ENCODE measurements at places on chromosomes 12 and 14.

GRCh38 chr12:112012775-112013600 lies at the start of the genes ERP29 and TMEM116:
Gene ERP29 (plus strand): TSS chr12:112013426. CDS start chr12:112013466, 40 bp downstream.
Gene TMEM116 (minus strand): TSS chr12:112013165. CDS start chr12:112005270, 7,895 bp downstream.
- DNase-seq = peak; percentile 97

GRCh38 chr12:66516133-66516532 lies 162.7 kb downstream of the GRIP1 start:
- no peak for DNase-seq

DNA sequence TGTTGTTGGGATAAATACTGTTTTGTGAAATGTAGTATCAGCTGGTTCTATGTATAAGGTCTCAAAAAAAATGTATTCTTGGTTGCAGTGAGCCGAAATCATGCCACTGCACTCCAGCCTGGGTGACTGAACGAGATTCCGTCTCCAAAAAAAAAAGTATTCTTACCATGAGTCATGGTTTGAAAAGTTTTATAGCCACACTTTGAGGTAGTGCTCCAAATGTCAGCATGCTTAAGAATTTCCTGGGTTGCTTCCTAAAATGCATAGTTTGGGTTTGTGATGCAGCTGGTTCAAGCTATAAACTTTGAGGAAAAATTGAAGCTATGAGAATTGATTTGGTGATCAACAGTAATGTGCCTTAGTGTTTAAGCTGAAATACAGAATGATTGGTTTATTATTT lies 48.0 kb downstream of the ETNK1 start:
- DNase-seq = no peak

DNA sequence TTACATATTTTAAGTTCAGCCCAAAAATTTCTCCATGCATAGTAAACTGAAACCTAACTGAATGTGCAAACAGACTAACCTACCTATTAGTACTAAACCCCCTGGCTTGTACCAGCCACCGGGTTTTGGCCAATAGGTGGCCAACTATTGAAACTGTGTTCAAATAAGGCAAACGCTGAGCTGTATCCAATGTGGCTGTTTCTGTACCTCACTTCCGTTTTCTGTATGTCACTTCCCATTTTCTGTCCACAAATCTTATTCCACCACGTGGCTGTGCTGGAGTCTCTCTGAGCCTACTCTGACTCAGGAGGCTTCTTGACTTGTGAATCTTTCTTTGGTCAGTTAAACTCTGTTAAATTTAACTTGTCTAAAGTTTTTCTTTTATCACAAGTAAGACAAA lies 6.0 kb upstream of the FBXO34 start:
- DNase-seq = no peak

DNA sequence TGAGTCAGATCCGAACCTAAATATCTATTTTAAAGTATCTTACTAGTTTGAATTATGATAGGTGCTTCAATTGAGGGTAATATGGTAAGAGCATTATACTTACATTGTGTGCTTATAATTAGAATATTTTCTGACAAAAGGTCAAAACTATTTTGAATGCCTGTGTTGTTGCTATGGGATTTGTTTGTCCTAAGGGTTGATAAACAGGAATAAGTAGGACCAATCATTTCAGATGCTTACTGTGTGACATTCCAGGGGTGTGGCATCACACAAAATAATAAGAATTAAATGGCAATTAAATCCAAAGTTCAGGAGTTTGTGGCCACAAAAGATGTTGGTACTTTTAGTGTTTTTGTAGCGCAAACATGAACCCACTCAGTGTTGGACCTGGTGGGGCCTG lies 256.2 kb upstream of the DDHD1 start:
- no peak for DNase-seq

GRCh38 chr14:68937471-68938270 lies 41.4 kb downstream of the ACTN1 start:
- no peak for DNase-seq

DNA sequence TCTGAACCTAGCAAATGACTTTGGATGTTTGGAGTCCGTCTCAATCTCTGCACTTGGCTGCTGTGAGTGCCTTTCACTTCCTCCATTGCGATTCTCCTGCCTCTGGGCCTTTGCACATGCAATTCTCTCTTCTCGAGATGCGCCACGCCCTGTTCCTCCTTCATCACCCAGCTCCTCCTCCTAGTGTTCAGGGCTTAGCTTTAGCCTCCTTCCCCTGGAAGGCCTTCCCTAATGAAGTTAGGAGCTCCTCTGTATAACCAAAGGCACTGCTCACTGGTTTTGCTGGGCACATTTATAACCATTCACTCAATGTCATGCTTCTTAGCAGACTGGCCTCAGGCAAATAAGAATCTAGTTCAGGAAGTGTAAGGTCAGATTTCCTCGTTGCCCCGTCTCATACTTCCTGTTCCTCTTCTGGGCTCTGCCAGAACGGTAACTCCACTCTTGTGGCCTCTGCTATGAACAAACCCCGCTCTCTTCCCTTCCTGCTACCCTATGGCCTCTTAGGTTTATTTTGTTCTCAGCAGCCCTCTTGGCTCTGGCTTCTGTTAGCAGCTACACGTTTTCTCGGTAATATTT lies 171.4 kb downstream of the CRADD start:
- DNase-seq = no peak

GRCh38 chr14:20679907-20680306 lies 4.5 kb upstream of the RNASE4 start:
- DNase-seq = no peak

- DNase-seq = no peak
Observed at GRCh38 chr14:33714527-33715226, 236.2 kb downstream of the EGLN3 start.

GRCh38 chr12:97452230-97452629 lies 10.4 kb upstream of the RMST start:
- DNase-seq = no peak

DNA sequence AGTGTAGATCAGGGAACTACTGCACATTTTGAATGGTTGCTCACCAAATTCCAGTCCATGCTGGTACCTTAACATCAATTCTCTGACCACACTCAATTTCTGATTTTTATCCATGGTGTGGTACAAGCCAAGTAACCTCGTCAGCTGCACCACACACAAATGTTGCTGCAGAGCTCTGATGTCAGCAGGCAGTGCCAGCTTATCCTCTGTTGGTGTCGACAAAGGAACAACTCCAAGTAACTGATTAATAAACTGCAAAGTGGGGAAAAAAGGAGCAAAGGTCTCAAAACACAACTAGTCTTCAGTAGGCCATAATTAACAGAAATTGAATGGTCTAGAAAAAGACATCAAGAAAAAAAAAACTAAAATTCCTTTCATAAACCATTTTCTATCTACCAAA lies 47.4 kb downstream of the NAA25 start:
- no peak for DNase-seq

- DNase-seq = no peak
Observed at GRCh38 chr14:61570549-61571290, 124.6 kb upstream of the HIF1A start.

GRCh38 chr12:15846887-15847286 lies 35.3 kb upstream of the STRAP start:
- DNase-seq = no peak

- no peak for DNase-seq
Observed at GRCh38 chr12:57236201-57236924, 6.9 kb downstream of the SHMT2 start.

DNA sequence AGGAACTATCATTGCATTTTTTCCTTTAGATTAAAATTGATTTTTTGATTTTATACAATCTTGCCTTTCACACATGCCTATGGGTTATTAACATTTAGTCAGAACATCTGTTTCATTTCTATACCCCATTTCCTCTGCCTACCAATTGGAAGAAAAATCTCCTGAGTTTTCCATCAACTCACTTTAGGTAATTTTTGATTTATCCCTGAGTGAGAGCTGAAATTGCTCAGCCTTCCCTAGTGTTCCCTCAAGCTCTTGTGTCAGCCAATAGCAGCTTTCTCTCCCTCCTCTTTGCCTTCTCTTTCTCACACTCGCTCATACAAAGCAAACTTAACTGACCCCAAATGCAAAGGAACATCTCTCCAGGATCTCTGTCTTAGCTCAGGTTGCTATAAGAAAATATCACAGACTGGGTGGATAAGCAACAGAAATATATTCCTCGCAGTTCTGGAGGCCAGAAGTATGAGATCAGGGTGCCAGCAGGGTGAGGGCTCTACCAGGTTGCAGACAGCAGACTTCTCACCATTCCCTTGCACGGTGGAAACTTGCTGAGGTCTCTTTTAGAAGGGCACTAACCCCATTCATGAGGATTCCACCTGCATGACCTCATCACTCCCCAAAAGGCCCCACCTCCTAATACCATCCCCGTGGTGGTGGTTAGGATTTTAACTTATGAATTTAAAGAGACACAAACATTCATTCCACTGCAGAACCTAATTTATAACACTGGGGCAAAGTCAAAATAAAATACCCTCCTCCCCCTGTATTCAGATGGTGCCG lies 224.2 kb upstream of the SFSWAP start:
- no peak for DNase-seq

DNA sequence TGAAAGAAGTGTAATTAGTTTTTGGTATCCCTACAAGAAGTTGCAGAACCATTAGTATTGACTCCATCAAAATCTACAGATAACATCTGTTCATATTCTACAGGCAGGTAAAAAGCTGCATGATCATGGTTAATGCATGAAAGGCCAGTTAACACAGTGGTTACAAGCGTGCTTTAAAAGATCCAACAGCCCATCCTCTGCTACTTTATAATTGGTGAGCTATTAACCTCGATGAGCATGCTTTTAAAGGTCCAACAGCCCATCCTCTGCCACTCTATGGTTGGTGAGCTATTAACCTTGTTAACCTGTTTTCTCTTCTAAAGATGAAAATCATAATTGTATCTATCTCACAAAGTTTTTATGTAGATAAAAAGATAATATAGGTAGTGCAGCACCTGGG lies 289.3 kb downstream of the DUSP6 start:
- DNase-seq = no peak

DNA sequence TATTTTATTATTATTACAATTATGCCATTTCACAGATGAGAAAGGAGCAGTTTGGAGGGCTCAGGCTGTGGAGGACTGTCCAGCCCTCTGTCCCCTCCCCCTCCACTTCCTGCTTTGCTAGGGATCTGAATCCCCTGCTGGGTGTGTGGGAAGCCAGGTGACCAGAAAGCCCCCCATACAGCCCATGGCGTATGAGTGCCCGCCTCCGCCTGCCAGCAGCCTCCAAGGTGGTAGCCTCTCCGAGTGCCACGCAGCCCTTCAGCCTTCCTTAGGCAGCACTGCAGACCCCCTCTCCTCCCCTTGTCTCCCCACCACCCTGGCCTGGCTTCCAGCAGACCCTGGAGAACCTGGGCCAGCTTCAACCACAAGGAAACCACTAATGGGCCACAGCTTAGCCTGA lies 12.6 kb downstream of the DTX1 start:
- no peak for DNase-seq

DNA sequence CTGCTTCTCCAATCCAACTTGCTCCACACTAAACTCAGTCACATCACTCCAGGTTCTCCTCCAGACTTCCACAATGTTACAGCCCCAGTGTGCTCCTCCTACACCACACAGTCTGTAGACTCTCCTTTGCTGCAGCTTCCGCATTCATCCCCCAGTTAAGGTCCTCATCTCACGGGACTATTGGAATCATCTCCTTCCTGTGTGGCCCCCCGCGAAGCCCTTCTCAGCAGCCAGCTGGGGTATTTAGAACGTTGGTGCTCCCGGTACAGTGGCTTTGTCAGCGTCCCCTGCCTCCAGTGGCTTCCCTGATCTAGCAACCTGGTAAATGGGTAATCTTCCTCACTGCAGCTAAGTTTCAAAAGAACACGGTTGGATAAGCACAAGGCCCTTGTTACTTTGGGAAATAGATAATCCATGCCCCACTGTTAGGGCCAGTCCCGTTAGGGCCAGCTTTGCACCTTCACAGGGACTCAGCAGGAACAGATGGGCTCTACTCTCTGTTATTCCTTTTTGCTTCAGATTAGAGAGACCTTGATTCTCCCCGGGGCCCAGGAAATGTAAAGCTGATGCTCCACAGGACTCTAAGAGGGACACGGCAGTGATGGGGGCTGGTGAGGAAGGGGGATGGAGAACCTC lies 823 bp upstream of the TSPAN11 start:
- no peak for DNase-seq

- DNase-seq = no peak
Observed at GRCh38 chr12:65630555-65630954, 193.7 kb upstream of the HMGA2 start.

DNA sequence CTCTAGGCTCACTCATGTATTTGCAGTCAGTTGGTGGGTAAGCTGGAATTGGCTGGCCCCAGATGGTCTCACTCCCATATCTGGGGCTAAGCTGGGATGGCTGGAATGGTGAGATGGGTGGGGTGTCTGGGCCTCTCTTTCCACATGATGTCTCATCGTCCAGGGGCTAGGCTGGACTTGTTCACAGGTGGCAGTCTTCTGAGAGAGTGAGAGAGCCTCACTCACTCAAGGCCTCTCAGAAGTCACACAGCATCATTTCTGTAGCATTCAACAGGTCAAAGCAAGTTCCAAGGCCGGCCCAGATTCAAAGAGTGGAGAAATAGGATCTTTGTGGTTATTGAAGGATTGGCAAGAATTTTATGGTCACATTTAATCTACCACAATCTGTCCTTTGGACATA lies 102.7 kb downstream of the UNC79 start:
- DNase-seq = no peak

GRCh38 chr14:100313464-100314230 lies 7.4 kb upstream of the SLC25A29 start:
- DNase-seq = no peak

GRCh38 chr12:113893221-113893620 lies 72.9 kb downstream of the RBM19 start:
- DNase-seq = no peak

DNA sequence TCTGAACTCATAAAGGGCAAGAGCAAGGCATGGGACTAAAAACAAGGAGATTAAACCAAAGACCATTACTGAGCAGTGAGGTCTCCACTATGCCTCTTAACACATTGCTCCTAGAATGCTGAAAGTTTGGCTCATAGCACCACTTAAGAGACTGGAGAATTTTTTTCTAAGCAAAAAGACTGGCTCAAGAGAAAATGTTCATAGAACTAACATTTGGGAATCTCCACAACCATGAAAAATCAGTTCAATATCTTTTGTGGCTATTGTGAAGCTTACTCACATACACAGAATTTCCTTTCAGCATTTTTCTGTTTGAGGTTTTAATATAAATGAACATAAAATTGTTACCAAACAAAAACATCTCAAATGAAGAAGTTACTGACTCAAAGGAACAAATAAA lies 255.8 kb downstream of the CCDC91 start:
- DNase-seq = no peak

Measured in NCI-H510A treated with DMSO at 0.1 percent for 48 hours (cell line).